ENCODE measurements at places on chromosomes 7 and 10. TPM values are rescaled to one million over a fixed set of nuclear protein-coding genes. Genes with fewer than 3 reads are reported as not detected.

Gene TSPAN12
- 56.3 TPM for total RNA-seq

Gene PLAU
- total RNA-seq, result 14.9 TPM

Gene PCLO
- total RNA-seq, result 19.8 TPM

Gene CYP2W1
- total RNA-seq, result not detected

Gene GTF2IRD1
- total RNA-seq, result 21.6 TPM

Gene PRR15
- total RNA-seq, result 4.1 TPM

Gene EEF1AKMT2
- 10.6 TPM for total RNA-seq

Gene EBF3
- total RNA-seq, result not detected

Gene HOGA1
- 2.7 TPM for total RNA-seq

Gene ANXA8
- 5.9 TPM for total RNA-seq

Gene SPDYE16
- 1.2 TPM for total RNA-seq

Gene TMEM270
- not detected for total RNA-seq

Gene KLF14
- not detected for total RNA-seq

Gene CPA4
- total RNA-seq, result not detected

Gene SEMA3A
- 3.7 TPM for total RNA-seq

Gene SMKR1
- total RNA-seq, result not detected

Gene AGR2
- total RNA-seq, result 55.4 TPM

Gene PLEKHS1
- total RNA-seq, result 3.2 TPM

Gene BTBD16
- 0.91 TPM for total RNA-seq

Gene WIPF3
- total RNA-seq, result 1.0 TPM

Gene AZGP1
- 35.6 TPM for total RNA-seq

Gene HOXA4
- total RNA-seq, result 1.8 TPM

Gene IGF2BP3
- total RNA-seq, result not detected

Gene EPHA1
- total RNA-seq, result 18.9 TPM

Gene GSTO2
- total RNA-seq, result 7.2 TPM

Gene CYP3A7
- not detected for total RNA-seq

Measured in upper lobe of left lung (tissue), 6 donors.